ENCODE measurements at places on chromosomes 4 and X. TPM values are rescaled to one million over a fixed set of nuclear protein-coding genes. Genes with fewer than 3 reads are reported as not detected.

Gene MAOA
- total RNA-seq, result 0.54 TPM

DNA sequence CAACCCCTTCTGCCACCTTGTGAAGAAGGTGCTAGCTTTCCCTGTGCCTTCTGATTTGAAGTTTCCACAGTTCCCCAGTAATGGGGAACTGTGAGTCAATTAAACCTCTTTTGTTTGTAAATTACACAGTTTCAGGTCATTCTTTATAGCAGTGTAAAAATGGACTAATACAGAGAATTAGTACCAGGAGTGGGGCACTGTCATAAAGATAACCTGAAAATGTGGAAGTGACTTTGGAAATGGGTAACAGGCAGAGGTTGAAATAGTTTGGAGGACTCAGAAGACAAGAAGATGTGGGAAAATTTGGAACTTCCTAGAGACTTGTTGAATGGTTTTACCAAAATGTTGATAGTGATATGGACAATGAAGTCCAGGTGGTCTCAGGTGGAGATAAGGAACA, 131.0 kb upstream of the HAND2 start:
- H3K36me3 ChIP-seq, result no peaks in the 10 kb centered on the region
- peaks cover 2% of the 10 kb centered on the region for H3K27me3 ChIP-seq
- H3K27ac ChIP-seq, result no peak overlapping the region
- no peak overlapping the region for H3K4me3 ChIP-seq

- H3K4me1 ChIP-seq, result no peaks in the 10 kb centered on the region
- H3K27me3 ChIP-seq, result no peaks in the 10 kb centered on the region
- DNase-seq, result no peak
- H3K36me3 ChIP-seq, result peaks cover 4% of the 10 kb centered on the region
- H3K4me3 ChIP-seq, result no peak overlapping the region
These were observed 350.0 kb upstream of the CASK start for GRCh38 chrX:42273387-42273786.

- H3K36me3 ChIP-seq, result no peaks in the 10 kb centered on the region
- H3K4me3 ChIP-seq, result no peak overlapping the region
- H3K27ac ChIP-seq, result no peak overlapping the region
- DNase-seq, result no peak
- no peaks in the 10 kb centered on the region for H3K4me1 ChIP-seq
These were observed 51.6 kb downstream of the RS1 start for GRCh38 chrX:18620349-18620748.

GRCh38 chr4:72473434-72473900, 95.6 kb downstream of the ADAMTS3 start:
- no peak for DNase-seq
- H3K27me3 ChIP-seq, result no peaks in the 10 kb centered on the region
- H3K36me3 ChIP-seq, result no peaks in the 10 kb centered on the region
- no peak overlapping the region for H3K27ac ChIP-seq
- no peaks in the 10 kb centered on the region for H3K4me1 ChIP-seq
- H3K4me3 ChIP-seq, result no peak overlapping the region

GRCh38 chr4:845233-845835, 19.4 kb upstream of the CPLX1 start:
- no peaks in the 10 kb centered on the region for H3K4me1 ChIP-seq
- H3K27ac ChIP-seq, result no peak overlapping the region
- no peaks in the 10 kb centered on the region for H3K27me3 ChIP-seq
- peaks cover 26% of the 10 kb centered on the region for H3K36me3 ChIP-seq
- H3K4me3 ChIP-seq, result no peak overlapping the region

Data from activated T-helper 1 cell treated with anti-CD3 and anti-CD28 coated beads, Interleukin-12 subunit alpha, Interleukin-12 subunit beta, Interleukin-2, Interleukin-4 antibody, amounts not matched to agents 30 ng/mL and 10 ng/mL and 1 ng/mL, durations not matched to agents 14 hours and 24 hours and 36 hours (primary cell).